Left cardiac atrium (tissue), 4 donors: ENCODE measurements at places on chromosomes 5 and 9. TPM values are rescaled to one million over a fixed set of nuclear protein-coding genes. Genes with fewer than 3 reads are reported as not detected.

- no peak for DNase-seq
Observed at GRCh38 chr9:106621313-106622163, 241.4 kb upstream of the ZNF462 start.

DNA sequence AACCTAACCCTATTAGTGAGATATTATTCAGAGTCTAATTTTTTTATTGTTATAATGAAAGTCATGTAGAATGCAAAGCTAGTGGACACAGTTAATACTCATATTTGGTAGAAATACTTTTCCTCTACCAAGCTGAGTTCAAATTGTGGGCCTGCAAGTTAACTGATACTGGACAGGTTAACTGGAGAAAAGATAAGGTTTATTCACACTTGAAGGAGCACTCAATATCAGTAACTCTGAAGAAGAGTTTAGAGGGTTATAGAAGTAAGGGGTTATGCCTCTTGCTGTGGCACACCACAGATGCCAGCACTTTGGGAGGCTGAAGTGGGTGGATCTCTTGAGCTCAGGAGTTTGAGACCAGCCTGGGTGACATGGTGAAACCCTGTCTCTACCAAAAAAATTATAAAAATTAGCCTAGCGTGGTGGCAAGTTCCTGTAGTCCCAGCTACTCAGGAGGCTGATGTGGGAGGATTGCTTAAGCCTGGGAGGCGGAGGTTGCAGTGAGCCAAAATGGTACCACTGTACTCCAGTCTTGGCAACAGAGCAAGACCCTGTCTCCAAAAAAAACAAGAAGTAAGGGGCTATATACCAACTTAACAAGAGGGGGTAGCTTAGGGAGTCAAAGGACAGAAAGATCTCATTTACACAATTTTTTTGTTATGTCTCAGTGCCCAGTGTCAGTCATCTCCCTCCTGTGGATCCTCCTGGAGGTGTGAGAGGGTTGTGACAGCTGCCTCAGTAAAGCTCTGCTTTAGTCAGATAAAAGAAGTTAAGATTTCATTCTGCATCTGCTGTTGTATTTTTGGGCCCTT is 121.2 kb upstream of the GRHPR start:
- DNase-seq = no peak

DNA sequence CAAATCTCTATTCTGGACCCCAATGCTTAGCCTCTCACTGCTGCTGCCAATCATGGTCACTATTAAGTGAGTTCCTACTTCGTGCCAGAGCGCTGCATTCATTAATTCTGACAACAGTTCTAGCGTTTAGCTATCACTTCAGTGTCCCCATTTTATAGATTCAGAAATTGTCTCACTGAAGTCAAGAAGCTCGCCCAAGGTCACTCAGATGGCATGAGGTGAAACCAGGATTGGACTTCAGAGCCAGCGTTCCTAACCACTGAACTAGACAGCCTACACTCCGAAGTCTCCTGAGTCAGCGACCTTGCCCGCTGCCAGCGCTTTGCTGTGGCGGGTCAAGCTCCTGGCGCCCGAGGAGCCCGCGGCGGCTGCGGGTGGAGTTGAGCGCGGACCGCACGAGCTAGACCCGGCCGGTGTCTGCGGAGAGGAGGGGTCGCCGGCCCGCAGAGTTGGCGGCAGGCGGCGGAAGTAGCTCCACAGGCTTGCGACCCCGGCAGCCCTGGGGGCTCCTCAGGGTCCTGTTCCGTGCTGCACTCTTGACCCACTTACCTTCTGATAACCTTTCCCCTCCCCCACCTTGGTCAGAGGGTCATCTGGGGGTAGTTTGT is 2.1 kb upstream of the GABRB2 start:
- no peak for DNase-seq

DNA sequence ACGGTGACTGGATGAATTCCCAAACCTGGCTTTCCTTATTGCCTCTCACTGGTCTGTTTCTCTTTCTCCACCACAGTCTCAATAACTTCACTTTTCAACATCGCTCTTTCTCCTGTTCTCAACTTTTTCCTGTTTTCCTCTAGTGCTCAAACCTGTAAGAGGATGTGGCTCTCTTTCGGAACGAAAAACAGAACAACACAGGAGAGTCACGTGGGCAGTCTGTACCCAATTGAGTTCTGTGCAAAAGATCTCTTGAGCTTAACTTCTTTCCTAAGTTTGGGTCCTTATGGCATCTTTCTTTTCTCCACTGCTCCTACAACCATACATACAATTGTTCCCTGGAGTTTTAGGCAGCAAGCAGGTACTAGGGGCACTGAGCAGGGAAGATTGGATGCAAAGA is 8.9 kb downstream of the HAVCR1 start:
- DNase-seq = no peak

DNA sequence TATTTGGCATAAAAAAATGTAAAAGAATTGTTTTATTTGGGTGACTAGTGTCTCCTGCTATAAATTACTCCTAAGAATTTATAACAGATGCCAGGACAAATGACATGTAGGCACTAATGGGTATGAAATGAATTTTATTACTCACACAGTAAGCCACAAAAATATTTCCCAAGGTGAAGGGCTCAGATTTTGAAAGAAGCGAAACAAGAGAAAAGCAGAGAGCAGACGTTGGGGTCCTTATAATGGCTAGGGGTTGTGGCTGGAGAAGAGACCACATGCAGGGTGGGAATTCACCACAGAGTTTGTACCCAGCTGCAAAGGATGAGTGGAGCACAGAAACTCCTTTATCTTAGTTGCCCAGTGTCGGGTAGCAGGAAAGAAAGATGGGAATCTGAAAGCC is 45.0 kb upstream of the PRR16 start:
- DNase-seq = no peak

- DNase-seq = peak; percentile 41
Observed at GRCh38 chr5:10595672-10596309, 31.9 kb downstream of the ANKRD33B start.

PCDHA5 gene
- total RNA-seq = not detected

PDGFRB gene
- total RNA-seq = 62.9 TPM
